ENCODE measurements at places on chromosomes 3 and 15.
A peak's percentile ranks its signal among the peaks of the same experiment; 100 is the strongest.

DNA sequence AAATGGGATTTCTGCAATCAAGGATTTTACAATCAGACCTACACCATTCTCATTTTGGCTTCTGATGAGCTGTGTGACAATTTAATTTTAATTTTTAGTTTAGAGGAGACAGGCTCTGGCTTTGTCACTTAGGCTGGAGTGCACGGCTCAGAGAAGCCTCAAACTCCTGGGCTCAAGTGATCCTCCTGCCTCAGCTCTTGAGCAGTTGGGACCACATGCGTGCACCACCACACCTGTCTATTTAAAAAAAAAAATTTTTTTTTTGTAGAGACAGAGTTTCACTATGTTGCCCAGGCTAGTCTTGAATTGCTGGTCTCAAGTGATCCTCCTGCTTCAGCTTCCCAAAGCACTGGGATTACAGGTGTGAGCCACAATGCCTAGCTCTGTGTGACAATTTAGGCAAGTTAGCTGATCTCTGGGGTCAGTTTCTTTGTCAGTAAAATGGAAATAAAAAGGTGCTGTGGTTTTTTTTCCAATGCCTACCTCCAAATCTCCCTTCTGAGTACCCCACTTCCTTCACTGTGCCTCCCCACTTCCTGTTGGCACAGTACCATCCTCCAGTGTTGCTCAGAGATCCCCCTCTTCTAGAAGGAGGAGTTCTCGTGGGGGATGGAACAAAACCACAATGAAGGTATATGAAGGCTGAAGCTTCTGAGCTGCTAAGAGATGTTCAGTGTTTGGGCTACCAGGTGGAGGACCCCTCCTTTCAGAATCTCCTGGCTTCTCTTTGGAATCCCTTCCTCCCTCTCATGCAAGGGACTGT is 54.1 kb upstream of the GSK3B start:
- H3K4me3 ChIP-seq, result no peak overlapping the region
- peak overlapping the region; percentile 30 for H3K27ac ChIP-seq
- H3K27me3 ChIP-seq, result peaks cover 2% of the 10 kb centered on the region
- no peak for DNase-seq
- peaks cover 36% of the 10 kb centered on the region for H3K4me1 ChIP-seq

- H3K4me1 ChIP-seq, result peaks cover 4% of the 10 kb centered on the region
- no peaks in the 10 kb centered on the region for H3K27me3 ChIP-seq
- no peaks in the 10 kb centered on the region for H3K36me3 ChIP-seq
- no peak overlapping the region for H3K4me3 ChIP-seq
- H3K27ac ChIP-seq, result no peak overlapping the region
Measured at GRCh38 chr3:51353691-51354090, 31.4 kb upstream of the MANF start.

- H3K27ac ChIP-seq, result no peak overlapping the region
- H3K27me3 ChIP-seq, result peaks cover 15% of the 10 kb centered on the region
- no peak for DNase-seq
- H3K4me3 ChIP-seq, result no peak overlapping the region
Measured at GRCh38 chr15:88744548-88745020, 58.7 kb upstream of the ACAN start.

DNA sequence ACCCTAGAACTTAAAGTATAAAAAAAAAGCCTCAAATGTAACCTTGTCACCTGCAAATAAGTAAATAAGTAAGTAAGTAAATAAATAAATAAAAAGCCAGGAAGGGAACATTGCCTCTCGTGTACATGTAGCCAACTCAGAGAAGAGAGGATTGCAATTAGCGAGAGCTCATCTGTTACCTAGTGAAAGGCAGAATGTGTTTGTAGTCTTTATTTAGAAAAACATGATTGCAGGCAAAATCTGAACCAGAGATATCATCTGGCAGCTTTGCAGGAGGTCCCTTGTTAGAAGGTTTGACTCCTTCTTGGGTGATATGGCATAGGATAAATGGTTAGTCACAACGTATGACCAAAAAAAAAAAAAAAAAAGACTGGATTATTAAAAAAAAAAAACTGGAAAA is 71.6 kb upstream of the SYN2 start:
- H3K36me3 ChIP-seq, result no peaks in the 10 kb centered on the region
- peaks cover 6% of the 10 kb centered on the region for H3K27me3 ChIP-seq
- no peak overlapping the region for H3K27ac ChIP-seq

All from activated CD8-positive, alpha-beta T cell treated with anti-CD3 and anti-CD28 coated beads for 36 hours (primary cell).